COR-L47 (cell line): ENCODE measurements at places on chromosomes 5 and 9.

DNA sequence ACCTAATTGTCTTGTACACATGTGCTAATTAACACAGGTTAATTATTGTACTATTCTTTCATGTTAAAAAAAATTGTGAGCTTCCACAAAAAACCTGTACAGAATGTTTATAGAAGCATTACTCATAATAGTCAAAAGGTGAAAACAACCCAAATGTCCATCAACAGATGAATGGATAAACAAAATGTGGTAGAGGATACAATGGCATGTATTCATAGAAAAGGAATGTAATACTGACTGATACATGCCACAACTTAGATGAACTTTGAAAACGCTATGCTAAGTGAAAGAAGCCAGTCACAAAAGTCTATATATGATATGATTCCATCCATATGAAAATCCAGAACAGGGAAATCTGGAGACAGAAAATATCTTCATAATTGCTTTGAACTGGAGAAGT lies 25.6 kb downstream of the RRAGA start:
- DNase-seq, result no peak

GRCh38 chr5:117942861-117943519 lies 1045.4 kb downstream of the DTWD2 start:
- DNase-seq, result no peak

DNA sequence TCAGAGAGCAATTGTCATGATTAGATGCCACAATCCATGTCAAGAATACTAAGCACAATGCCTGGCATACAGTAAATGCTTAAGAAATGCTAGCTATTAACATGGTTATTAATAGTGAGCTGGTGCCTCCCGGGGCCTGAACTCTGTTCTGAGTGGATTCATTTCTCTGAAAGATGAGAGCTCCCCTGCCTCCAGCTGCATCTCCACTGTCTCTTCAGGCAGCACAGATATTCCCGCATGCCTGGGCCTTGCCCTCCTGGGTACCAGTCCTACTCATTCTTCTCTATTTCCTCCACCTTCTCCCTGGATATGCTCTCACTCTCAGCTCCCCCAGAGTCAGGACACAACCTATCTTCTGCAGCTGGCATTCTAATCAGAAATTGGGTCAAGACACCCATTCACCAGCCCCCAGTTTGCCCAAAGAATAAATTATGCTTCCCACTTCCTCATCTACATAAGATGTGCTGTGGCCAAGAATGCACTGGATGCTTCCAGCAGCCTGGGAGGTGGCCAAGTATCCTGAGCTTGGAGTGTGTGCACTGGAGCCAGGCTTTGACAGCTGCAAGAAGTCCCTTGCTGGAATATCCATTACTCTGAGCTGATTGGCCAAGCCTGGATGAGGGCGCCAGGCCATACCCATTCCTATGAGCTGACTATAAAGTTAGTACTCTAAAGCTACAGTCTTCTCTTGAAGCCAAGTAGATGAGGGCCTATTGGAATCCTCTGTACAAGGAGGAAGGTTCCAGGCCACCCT lies 669.0 kb downstream of the ACTL7B start:
- no peak for DNase-seq

DNA sequence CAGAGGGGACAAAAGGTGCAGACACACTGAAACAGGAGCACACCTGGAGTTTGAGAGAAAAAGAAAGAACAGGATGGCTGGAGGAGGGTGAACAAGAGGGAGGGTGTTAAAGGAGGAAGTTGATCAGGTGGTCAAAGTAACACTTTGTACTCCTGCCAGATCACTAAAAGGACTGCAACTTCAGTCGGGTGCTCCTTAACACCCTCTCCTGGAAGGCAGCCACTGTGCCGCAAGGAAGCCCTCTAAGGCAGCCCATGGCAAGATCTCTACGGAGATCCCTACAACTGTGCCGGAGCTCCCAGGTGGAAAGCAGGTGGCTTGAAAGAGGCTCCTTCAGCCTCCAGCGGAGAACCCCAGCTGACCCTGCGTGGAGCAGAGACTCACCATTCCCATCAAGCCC lies 124.4 kb upstream of the MSX2 start:
- no peak for DNase-seq

GRCh38 chr5:95241635-95242034 lies 43.3 kb downstream of the MCTP1 start:
- DNase-seq, result no peak

- DNase-seq, result no peak
These were observed 98.7 kb downstream of the DROSHA start for GRCh38 chr5:31433229-31433628.
